ENCODE measurements at places on chromosomes 5 and 9.

GRCh38 chr5:153824909-153825308 lies 213.8 kb downstream of the FAM114A2 start:
- H3K27me3 ChIP-seq: no peaks in the 10 kb centered on the region
- DNase-seq: peak; percentile 55
- H3K36me3 ChIP-seq: no peaks in the 10 kb centered on the region
- H3K4me3 ChIP-seq: no peak overlapping the region

- no peak overlapping the region for H3K27ac ChIP-seq
- DNase-seq: no peak
- no peaks in the 10 kb centered on the region for H3K4me1 ChIP-seq
- peak overlapping the region; percentile 58 for H3K4me3 ChIP-seq
Measured at GRCh38 chr9:4739587-4740387, 1.2 kb downstream of the AK3 start.

- H3K27me3 ChIP-seq: no peaks in the 10 kb centered on the region
- no peaks in the 10 kb centered on the region for H3K36me3 ChIP-seq
- H3K27ac ChIP-seq: no peak overlapping the region
Measured at GRCh38 chr5:81425569-81425968, 31.6 kb upstream of the ACOT12 start.

GRCh38 chr9:18457510-18457909 lies 16.4 kb upstream of the ADAMTSL1 start:
- DNase-seq: no peak
- H3K4me1 ChIP-seq: no peaks in the 10 kb centered on the region
- no peak overlapping the region for H3K27ac ChIP-seq
- H3K36me3 ChIP-seq: no peaks in the 10 kb centered on the region
- no peaks in the 10 kb centered on the region for H3K27me3 ChIP-seq
- H3K4me3 ChIP-seq: no peak overlapping the region

GRCh38 chr9:126619361-126620135 lies 5.8 kb downstream of the LMX1B start:
- no peaks in the 10 kb centered on the region for H3K36me3 ChIP-seq
- peaks cover 95% of the 10 kb centered on the region for H3K27me3 ChIP-seq
- H3K4me1 ChIP-seq: peaks cover 66% of the 10 kb centered on the region
- no peak for DNase-seq
- H3K4me3 ChIP-seq: peak overlapping the region; percentile 10
- H3K27ac ChIP-seq: no peak overlapping the region

Data from H1 (cell line).